ENCODE measurements at places on chromosomes 6 and 20.

- no peak for DNase-seq
Observed at GRCh38 chr6:134413241-134413643, 95.3 kb upstream of the SGK1 start.

- DNase-seq = no peak
Observed at GRCh38 chr20:17990278-17990972, 21.6 kb downstream of the MGME1 start.

GRCh38 chr20:51318058-51318949 is 224.2 kb downstream of the NFATC2 start:
- no peak for DNase-seq

DNA sequence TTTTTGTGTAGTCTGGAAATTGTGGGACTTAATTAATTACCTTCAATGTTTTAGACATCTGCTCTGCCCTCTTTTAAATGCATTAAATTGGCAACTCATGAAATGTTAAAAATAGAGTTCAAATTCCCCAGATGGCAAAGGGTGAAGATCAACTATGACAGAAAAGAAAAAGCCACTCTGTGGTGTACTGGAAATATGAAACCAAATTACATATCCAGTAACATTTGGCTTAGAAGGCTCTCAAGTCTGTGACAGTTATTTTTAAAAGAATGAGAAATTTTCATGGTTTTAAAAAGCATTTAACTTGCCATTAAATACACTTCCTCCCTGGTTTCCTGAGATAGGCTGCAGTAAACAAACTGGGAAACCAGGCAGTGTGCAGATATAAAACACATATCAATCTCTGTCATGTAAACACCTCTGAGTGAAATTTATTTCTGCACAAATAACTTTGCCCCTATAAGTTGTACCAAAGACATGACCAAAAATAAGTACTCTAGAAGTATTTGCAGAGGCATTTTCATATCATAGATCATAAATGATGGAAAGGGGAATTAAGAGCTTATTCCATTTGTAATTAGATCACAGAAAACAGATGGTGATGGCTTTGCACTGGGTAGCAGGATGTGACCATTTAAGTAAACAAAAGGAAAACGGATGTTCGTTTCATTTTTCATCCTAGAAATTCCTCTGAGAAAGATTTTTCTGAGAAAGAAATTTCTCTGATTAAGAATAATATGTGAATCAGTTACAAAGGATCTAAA is 360.1 kb downstream of the SAMD5 start:
- no peak for DNase-seq

DNA sequence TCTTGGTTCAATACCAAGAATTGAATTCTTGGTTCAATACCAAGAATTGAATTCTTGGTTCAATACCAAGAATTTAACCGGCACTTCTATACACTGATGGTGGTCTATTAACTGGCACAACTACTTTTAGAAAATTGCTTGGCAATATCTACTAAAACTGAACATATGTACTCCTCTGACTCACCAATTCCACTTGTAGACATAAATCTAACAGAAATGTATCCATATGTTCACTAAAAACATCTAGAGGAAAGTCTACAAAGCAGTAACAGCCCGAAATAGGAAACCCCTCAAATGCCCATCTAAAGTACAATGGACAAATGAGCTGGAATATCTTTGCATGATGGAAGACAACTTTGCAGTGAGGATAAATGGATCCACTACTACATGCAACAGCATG is 71.9 kb downstream of the KIF16B start:
- DNase-seq = no peak

DNA sequence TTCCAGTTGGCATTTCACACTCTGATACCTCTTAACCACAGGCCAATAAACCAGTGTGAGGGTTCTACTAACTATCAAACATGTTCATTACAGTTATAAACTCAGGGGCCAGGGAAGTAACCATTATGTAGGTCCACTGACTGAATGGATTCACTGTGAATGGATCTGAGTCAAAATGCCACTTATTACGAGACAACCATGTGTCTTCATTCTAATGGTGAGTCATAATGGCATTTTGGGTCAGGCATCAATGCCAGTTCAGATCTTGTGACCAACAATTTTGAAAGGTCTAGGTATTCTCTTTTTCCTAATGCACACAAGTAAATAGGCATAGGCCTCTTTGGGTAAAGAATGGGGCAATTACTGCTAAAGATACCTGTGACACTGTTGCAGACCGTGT is 112.2 kb upstream of the HEY2 start:
- no peak for DNase-seq

DNA sequence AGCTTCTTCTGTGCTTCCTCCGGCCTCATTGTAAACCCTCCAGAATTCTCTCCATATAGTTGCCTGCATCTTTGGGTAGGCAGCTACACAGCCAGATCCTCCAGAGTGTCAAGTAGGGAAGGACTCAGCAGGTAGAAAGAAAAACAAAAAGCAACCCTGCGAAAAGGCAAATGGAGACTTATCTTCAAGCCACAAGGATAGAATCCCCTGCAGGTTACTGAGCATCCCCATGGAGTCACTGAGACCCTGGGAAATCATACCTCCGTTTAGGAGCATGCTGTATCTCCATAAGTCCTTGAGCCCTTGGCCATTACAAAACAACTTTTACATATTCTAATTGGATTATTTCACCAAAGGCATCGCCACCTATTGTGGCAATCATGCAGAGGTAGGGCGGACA is 28.6 kb downstream of the ALDH8A1 start:
- DNase-seq = no peak

GRCh38 chr6:101445527-101445926 is 52.0 kb downstream of the GRIK2 start:
- no peak for DNase-seq

All from right renal pelvis (tissue), 4 donors.